SJSA1 (cell line): ENCODE measurements at places on chromosomes 3 and 15.

DNA sequence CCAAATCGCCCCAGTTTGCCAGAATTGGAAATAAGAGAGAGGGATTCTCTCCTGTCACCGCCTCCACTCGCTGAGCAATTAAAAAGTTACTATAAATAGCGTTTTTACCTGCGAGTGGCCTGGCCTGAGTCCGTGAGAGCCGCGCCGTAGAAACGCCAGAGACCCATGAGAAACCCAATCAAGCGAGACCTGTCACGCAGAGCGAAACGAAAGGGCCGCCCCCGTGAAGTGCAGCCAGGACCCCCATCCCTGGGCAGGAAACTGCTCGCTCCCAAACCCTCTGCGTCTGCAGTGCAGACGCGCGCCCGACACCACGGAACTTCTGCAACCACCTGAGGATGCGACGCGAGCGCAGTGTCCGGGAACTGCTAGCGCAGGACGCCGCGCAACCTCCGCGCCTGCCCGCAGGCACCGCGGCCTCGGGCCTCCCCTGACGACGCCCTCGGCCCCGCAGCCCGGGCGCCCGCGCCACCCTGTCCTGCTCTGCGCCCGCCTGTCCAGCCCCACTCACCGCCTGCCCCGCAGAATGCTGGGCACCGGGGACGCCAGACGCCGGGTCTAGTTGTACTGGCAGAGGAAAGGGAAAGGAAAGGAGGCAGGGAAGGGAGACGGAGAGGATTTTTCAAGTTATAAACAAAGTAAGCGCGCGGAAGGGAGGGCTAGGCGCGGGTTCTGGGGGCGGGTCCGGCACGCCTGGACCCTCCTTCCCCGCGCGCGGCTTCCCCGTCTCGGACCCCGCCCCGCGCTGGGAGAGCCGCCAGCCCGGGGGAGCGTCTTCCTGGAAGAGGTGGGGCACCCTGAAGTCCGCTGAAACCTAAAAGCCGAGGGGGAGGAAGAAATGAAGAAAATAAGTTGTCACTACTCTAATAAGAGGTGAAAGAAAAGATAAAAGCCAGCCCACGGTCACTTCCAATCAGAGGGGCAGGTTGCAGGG, at the start of gene PLSCR4:
Gene PLSCR4 (minus strand): TSS at position 657 of the 934 bp plus-strand sequence. CDS start 29,034 bp downstream, outside the sequence.
- peak; percentile 67 for DNase-seq

GRCh38 chr3:64878362-64878761, 190.6 kb upstream of the ADAMTS9 start:
- no peak for DNase-seq

DNA sequence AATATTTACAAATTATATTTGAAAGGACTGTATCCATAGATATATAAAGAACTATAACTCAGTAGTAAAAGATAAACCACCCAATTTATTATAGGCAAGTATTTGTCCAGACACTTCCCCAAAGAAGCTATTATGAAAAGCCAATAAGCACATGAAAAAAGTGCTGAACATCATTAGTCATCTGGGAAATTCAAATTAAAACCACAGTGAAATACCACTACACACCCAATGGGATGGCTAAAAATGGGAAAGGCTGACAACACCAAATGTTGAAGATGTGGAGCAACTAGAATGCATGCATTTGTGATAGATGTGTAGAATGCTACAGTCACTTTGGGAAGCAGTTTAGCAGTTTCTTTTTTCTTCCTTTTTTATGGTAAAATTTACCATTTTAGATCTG, 147.0 kb downstream of the PDE8A start:
- no peak for DNase-seq

- DNase-seq: no peak
Measured at GRCh38 chr15:99744142-99744541, 10.9 kb upstream of the LYSMD4 start.

- peak; percentile 63 for DNase-seq
Measured at GRCh38 chr15:101047301-101047781, 128.2 kb downstream of the LRRK1 start.

DNA sequence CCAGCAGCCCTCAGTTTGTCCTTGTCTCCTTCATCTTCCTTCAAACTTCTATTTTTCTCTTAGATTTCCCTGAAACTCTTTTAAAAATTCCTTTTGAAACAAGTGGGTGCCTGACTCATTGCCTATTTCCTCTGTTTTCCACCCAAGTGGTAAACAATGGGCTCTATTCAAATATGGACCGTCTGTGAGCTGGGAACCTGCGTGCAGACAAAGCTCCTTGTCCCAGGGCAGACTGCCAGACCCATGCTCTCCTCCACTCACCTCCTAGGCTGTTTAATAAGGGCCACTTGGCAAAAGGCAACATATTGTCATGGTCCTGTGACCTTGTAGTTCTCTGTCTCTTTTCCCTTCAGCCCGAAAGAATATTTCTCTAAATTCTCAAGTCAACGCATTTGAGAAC, 332.7 kb upstream of the THBS1 start:
- peak; percentile 93 for DNase-seq

- no peak for DNase-seq
Measured at GRCh38 chr3:69568951-69569350, 170.3 kb upstream of the MITF start.

- no peak for DNase-seq
Measured at GRCh38 chr3:9388562-9389272, 8.7 kb upstream of the SETD5 start.

GRCh38 chr15:25249236-25250010, 189.4 kb downstream of the UBE3A start:
- no peak for DNase-seq

DNA sequence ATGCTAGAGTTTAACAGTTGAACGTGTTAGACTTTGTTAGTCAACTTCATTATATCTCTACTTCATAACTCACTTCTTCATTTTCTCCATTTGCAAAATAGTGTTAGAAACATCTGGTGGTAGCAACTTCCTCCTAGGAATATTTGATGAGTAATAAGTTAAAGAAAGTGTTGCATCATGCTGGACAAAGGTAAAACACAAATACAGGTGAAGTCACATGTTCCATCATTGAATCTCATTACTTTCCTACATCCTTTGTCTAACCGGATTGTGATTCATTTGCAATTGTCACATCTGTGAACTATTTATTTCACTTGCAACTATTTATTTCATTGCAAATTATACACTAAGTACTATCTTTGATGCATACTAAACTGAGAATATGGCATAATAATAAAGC, 186.5 kb downstream of the TUSC7 start:
- no peak for DNase-seq

- DNase-seq: no peak
Measured at GRCh38 chr15:47586653-47587224, 130.6 kb upstream of the SEMA6D start.

DNA sequence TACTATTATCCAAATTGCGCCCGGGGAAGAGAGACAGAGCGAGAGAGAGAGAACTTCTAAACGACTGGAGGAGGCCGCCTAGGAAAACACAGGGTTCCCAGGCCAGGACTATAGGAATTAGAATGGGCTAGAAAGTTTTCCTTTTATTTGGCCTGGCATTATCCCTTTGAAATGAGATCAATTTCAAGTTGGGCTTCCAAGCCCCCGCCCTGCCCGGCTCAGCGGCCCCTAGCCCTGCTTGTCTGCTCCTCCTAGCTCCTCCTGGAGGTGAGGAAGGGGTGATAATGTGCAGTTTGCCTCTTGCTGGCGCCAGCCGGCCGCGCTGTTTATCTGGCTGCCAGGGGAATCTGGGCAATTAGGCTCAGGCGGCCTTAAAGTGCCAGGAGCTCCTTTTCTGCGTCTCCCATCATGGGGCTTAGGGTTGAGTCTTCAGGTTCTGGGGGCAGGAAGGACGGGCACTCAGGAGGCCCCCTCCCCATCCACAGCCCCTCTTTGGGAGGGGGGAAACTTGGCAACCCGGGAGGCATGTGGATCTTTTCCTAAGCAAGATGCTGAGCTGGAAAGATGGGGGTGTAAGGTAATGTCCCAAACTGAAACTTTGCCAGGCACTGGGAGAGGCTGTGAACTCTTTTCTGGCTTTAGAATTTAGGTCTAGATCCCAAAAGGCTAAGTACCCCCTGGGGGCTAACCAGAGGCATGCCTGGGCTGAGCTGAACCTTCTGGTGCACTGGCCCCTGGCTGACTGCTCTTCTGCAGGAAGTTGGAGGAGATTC, 5.5 kb downstream of the SMAD6 start:
- peak; percentile 70 for DNase-seq

DNA sequence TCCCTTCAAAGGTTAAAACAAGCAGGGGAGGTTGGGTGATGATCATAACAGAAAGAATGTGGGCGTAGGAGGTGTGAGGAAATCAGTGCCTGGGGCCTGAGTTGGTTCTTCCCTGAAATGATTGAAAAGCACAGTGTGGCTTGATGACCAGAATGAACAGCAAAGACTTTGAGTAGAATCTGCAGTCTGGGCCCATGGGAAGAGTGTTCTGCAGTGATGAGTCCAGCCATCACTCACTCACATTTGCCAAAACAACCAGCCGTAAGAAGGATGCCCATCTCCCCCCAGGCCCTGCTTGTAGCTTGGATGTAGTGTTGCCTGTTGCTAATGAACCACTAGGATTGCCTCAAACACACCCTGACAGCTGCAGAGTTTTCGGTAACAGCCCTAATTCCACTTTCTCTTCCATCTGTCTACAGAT, 67.9 kb downstream of the VGLL3 start:
- no peak for DNase-seq

GRCh38 chr3:36461597-36461996, 81.3 kb downstream of the STAC start:
- no peak for DNase-seq

- DNase-seq: no peak
Measured at GRCh38 chr3:10760199-10760598, 55.8 kb upstream of the SLC6A11 start.

DNA sequence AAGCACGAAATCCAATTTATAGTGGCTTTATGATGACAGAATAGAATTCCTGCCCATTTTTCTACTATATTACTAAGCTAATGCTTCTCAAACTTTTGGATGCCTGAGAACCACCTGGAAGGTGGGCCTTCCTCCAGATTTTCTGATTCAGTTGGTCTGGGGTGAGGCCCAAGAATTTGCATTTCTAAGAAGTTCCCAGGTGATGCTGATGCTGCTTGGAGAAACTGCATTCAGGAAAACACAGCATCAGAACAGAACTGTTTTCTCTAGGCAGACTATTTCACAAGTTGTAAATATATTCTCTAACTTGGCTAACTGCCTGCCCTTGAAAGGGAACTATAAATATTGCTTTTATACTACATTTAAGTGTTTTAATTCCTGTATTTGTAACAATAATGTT, 644.9 kb upstream of the DPPA4 start:
- DNase-seq: no peak

DNA sequence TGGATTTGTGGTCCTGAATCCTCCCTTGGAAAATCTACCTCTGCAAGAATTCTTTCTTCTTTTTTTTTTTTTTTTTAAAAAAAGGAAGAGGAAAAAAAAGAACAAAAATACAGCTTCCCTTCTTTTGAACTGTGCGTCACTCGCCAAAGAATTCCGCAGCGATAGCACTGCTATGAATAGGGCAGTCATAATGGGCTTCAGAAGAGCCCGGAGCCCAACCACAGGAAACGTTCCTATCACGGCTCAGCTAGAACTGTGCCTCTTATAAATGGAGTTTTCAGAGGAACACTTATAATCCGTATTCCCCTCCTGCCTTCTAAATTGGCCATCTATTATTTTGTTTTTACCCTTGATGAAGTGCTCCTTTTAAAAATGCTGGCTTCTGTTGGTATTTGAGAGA, 227.7 kb downstream of the ADAMTS17 start:
- peak; percentile 86 for DNase-seq

GRCh38 chr15:84631706-84632272, 22.3 kb downstream of the WDR73 start:
- DNase-seq: no peak

DNA sequence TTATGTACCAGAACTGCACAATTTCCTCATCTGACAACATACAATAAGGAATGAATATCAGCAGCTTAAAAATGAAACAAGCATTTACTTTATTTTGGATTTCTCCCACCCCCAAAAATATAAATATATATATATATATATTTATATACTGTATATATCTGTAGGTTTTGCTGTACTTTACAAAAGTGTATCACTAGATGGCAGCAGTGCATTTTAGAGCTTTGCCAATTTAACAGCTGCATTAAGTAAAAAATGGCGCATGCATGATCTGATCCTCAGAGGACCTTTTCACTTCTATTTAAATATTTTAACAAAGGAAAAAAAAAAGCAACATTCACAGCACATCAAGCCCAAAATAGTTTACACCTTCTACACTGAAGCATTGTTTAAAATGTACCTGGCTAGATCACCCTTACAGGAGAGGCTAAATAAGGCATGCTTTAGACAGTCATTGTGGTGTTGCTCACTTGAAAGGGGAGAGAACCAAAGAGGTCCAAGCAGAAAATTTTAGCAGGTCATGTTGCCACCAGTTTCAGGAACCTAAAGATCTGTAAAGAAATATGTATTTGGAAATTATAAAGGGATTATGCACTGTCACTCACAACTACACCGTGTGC, 72.6 kb downstream of the NPTN start:
- DNase-seq: no peak

DNA sequence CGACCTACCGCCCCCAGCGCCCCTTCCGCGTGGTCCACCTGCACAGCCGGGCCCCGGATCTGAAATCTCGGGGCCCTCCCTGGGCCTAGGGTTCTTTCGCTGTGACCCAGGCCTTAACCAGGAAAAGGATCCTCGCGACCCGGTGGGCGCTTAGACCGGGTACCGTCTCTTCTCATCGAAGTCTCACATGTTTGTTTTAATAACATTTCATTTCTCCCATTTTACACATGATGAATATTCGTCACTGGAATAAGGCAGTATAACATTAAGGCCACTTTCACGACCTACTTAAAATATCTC, 277 bp upstream of the DALRD3 start:
- DNase-seq: no peak

- peak; percentile 42 for DNase-seq
Measured at GRCh38 chr15:89912145-89912673, 543 bp downstream of the ARPIN start.

- no peak for DNase-seq
Measured at GRCh38 chr3:94285872-94286271, 223.0 kb downstream of the NSUN3 start.

GRCh38 chr3:29335438-29335837, 54.6 kb downstream of the RBMS3 start:
- peak; percentile 82 for DNase-seq

DNA sequence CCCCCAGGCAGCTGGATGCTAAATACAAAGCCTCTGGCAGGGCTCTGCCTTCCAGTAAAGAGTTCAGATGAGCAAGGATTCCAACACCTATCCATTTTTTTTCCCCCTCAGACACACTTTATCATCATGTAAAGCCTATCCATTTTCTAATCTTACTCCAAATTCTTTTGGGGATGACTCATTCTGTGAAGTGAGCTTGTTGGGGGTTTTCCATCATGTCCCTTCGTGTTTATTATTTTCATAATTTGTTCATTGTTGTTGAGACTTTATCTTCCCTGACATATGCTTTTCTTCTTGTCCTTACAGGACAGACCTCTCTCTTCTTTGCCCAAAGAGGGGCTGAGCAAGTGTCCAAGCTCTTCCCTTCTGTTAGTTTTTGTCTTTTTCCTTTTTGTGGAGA, 34.7 kb upstream of the SH3BP5 start:
- DNase-seq: no peak

GRCh38 chr3:69660631-69661030, 78.6 kb upstream of the MITF start:
- DNase-seq: no peak
